ENCODE measurements at places on chromosomes 5 and 9. TPM values are rescaled to one million over a fixed set of nuclear protein-coding genes. Genes with fewer than 3 reads are reported as not detected.

DNA sequence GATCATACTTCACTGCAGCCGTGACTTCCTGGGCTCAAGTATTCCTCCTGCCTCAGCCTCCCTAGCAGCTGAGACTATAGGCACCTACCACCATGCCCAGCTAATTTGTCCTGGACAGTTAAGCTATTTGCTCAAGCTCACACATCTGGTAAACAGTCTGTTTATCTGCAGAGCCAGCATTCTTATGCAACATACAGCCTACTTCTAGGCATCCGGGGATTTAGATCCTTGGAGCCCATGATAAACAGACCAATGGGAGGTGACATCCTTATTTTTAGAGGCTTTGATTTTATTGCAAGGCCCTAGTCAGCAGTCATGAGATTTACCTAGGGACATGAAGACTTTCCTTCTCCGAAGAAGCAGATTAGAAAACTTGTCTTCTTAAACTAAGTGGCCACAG, 21.0 kb downstream of the ATOX1 start:
- peaks cover 4% of the 10 kb centered on the region for H3K36me3 ChIP-seq
- no peak overlapping the region for H3K4me3 ChIP-seq
- H3K4me1 ChIP-seq: peaks cover 11% of the 10 kb centered on the region
- no peak overlapping the region for H3K27ac ChIP-seq
- H3K27me3 ChIP-seq: no peaks in the 10 kb centered on the region

GRCh38 chr9:125126019-125126746, 17.1 kb downstream of the SCAI start:
- peaks cover 36% of the 10 kb centered on the region for H3K4me1 ChIP-seq
- H3K27ac ChIP-seq: peak overlapping the region; percentile 91
- H3K4me3 ChIP-seq: peak overlapping the region; percentile 55
- peak; percentile 92 for DNase-seq

PAEP gene
- not detected for total RNA-seq

DNA sequence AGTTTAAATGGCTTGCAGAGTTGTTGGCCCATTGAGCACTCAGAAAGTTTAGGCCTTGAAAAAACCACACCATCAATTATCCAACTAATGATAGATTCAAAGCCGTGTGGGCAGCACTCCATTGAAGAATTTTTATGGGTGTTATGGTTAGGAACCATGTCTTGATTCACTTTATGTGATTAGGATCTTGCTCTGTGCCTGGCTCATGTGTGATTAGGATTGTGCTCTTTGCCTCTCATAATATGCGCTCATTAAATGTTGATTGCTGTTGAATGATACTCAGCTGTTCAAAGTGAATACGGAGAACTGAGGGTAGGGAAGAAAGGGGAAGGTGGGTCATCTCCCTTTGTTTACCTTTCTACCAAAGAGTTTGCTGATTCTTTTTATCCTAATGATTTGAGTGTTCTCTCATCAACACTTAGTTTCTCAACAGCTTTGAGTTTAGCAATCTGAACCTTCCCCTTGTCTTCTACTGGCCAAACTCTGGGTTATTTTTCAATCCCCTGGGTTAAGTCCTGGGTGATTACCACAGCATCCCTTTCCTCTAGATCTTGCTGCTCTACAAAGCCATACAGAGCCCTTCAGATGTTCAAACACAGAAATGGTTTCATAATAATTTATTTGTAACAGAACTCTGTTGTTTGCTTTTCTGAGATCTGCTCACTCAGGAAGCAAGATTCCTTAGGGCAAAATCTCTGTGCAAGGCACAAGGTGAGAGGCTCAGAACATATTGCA, 668.8 kb upstream of the RGMB start:
- H3K27me3 ChIP-seq: no peaks in the 10 kb centered on the region
- no peaks in the 10 kb centered on the region for H3K36me3 ChIP-seq
- no peaks in the 10 kb centered on the region for H3K4me1 ChIP-seq
- no peak for DNase-seq

GRCh38 chr5:116566251-116566650, 8.4 kb downstream of the SEMA6A start:
- peaks cover 43% of the 10 kb centered on the region for H3K27me3 ChIP-seq
- no peaks in the 10 kb centered on the region for H3K36me3 ChIP-seq
- no peak overlapping the region for H3K4me3 ChIP-seq

IFNA2 gene
- not detected for total RNA-seq

DNA sequence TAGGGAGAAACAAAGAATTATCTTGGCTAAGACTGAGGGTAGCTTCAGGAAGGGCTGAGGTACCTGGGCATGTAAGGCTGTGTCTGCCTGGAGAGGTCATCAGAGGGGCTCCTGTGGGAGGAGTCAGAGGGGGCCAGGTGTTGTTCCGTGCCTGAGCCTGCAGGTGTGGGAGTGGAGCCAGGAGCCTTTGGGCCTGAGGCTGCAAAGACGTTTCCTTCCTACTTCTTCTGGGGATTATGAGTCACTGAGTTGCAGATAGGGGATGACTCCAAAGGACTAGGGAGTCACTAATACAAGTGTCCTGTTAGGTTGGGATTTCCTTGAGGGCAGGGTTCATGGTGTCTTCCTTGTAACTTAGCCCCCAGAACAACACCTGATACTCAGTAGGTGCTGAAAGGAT, 391.1 kb downstream of the ARHGEF28 start:
- H3K36me3 ChIP-seq: no peaks in the 10 kb centered on the region
- no peaks in the 10 kb centered on the region for H3K4me1 ChIP-seq
- no peak for DNase-seq
- no peak overlapping the region for H3K4me3 ChIP-seq

ADRB2 gene
- 1.3 TPM for total RNA-seq

- H3K4me3 ChIP-seq: no peak overlapping the region
- no peak overlapping the region for H3K27ac ChIP-seq
- H3K4me1 ChIP-seq: peaks cover 2% of the 10 kb centered on the region
- DNase-seq: no peak
- H3K36me3 ChIP-seq: no peaks in the 10 kb centered on the region
- H3K27me3 ChIP-seq: peaks cover 11% of the 10 kb centered on the region
Observed at GRCh38 chr9:109403766-109404320, 83.0 kb upstream of the EPB41L4B start.

GRCh38 chr9:135073081-135073740, 14.3 kb upstream of the OLFM1 start:
- H3K4me3 ChIP-seq: no peak overlapping the region
- no peak overlapping the region for H3K27ac ChIP-seq
- DNase-seq: no peak
- H3K27me3 ChIP-seq: peaks cover 20% of the 10 kb centered on the region

DNA sequence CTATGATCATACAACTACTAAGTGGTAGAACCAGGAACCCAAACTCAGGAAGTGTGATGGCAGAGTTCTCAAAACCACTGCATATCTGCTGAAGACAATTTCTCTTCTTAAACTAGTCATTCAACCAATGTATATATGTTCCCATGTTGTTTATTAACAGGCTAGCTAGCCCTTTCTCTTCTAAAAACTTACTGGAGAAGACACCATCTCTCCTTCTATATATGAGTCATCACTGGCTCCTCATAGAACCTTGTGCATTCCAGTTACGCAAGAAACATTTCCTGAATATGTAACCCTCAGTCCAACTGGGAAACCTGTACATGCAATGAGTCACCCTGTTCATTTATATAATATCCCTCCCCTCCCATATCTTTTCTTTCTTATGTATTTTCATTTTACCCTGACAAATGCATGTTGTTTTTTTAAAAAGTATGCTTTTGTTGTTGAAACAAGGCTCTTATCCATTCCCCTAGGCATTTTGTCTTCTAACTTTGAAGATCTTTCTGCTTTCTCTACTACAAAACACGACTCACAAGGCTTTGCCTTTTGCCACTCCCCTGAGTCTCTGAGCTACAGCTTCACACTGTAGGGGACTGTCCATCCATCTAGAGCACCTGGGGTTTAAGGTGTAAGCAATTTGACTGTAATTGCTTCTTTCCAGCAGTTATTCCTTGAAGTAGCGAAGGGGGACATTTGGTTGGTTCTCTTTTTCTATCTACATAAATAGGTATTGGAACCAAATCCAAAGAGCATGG, 119.5 kb downstream of the ANXA1 start:
- no peaks in the 10 kb centered on the region for H3K27me3 ChIP-seq
- H3K4me1 ChIP-seq: no peaks in the 10 kb centered on the region
- H3K27ac ChIP-seq: no peak overlapping the region

ALG2 gene
- total RNA-seq: 21.2 TPM

DMGDH gene
- not detected for total RNA-seq

RNF183 gene
- not detected for total RNA-seq

- H3K4me3 ChIP-seq: no peak overlapping the region
- DNase-seq: no peak
- no peaks in the 10 kb centered on the region for H3K27me3 ChIP-seq
- no peaks in the 10 kb centered on the region for H3K4me1 ChIP-seq
- no peaks in the 10 kb centered on the region for H3K36me3 ChIP-seq
Observed at GRCh38 chr9:9142001-9142400, 1342.4 kb upstream of the DMAC1 start.

GRCh38 chr9:72362118-72362531, 2.9 kb downstream of the ZFAND5 start:
- H3K27ac ChIP-seq: peak overlapping the region; percentile 96
- no peak for DNase-seq
- peaks cover 43% of the 10 kb centered on the region for H3K36me3 ChIP-seq
- peaks cover 66% of the 10 kb centered on the region for H3K4me1 ChIP-seq
- peak overlapping the region; percentile 94 for H3K4me3 ChIP-seq
- H3K27me3 ChIP-seq: no peaks in the 10 kb centered on the region
